NCI-H1092 treated with DMSO at 0.1 percent for 48 hours (cell line): ENCODE measurements at places on chromosomes 11 and 22.

- DNase-seq: no peak
These were observed 17.9 kb upstream of the TMPRSS6 start for GRCh38 chr22:37127350-37127878.

- DNase-seq: no peak
These were observed 564.3 kb downstream of the MN1 start for GRCh38 chr22:27237080-27237741.

DNA sequence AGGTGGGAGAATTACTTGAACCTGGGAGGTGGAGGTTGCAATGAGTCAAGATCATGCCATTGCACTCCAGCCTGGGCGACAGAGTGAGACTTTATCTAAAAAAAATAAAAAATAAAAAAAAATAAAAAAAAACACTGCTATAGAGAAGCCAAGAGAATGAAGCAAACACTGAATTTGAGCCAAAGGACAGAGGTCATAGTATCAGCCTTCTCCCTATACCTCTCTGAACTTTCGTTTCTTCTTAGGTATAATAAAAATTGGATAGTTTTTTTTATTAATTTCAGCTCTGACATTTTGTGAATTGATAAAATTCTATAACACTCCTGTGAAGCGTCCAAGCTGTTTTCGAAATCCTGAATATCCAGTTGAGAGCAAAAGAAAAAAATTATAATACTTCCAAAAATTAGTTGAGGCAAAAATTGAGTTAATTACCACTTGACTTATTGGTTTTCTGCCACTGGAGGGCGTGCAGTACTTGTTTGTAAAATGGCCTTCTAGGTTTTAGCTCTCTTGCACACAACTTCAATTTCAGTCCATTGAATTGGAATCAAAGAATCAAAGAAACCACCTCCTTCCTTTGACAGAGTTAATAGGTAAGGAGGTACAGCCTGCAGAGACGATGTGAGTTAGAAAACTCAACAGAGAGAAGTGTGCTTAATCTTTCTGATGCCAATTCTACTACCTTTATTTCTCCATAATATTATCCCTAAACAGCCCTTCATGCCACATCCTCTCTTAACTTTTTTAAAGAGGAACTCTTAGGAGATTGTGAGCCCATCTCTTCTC, 143.2 kb downstream of the BBOX1 start:
- peak; percentile 77 for DNase-seq

- DNase-seq: peak; percentile 58
These were observed 42.6 kb upstream of the ACCSL start for GRCh38 chr11:44005063-44005701.

DNA sequence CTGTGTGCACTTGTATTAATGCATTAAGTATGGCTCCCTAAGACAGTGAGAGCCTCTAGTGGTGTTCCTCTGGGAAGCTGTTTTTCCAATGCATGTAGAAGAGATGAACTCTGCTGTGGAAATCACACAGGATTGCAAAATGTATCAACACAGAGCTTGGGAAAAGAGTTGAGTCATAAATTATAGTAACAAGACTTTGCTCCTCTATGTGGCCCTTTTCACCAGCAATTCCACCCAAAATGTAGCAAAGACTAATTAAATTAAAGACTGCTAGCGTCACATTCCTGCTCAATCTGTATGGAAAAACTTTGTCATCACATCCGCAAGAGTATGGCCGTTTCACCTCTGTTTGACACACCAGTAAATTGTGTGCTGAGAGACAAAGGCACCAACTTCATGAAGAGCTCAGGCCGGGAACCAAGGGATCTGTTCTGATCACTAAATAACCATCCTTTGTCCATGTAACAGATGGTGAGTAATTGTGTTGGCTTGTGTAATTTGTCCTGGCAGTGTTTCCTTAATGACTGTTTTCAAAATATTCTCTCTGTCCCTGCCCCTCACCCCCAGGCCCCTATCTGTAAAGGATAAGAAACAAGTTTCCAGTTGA, 209.2 kb upstream of the SORL1-AS1 start:
- peak; percentile 45 for DNase-seq

DNA sequence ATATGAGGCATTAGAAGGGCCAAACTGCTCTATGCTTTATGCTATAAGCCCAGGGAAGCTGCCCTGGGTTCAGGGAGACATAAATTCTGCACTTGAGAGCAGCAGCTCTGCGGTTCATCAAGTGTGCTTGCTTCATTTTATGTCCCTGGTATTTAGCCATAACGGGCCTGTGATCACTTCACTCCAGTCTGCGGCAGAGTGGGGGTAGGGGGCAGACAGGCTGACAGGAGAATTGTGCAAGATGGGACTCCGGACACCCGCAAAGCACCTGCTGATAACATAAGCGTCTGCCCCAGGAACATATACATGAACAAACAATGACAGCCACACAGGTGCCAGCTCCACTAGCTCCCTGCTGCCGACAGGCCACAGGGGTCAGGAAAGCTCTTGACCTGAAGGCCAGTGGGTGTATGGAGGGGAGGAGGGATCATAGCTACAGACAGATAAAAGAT, 56.1 kb downstream of the SMCO4 start:
- peak; percentile 73 for DNase-seq
